ENCODE measurements at places on chromosomes 5 and 9. TPM values are rescaled to one million over a fixed set of nuclear protein-coding genes. Genes with fewer than 3 reads are reported as not detected.

The PLK2 gene
- 62.9 TPM for total RNA-seq

The WDR38 gene
- 9.0 TPM for total RNA-seq

GRCh38 chr5:113038714-113039113 lies 62.1 kb downstream of the DCP2 start:
- no peak for DNase-seq

The AQP3 gene
- total RNA-seq = 62.5 TPM

DNA sequence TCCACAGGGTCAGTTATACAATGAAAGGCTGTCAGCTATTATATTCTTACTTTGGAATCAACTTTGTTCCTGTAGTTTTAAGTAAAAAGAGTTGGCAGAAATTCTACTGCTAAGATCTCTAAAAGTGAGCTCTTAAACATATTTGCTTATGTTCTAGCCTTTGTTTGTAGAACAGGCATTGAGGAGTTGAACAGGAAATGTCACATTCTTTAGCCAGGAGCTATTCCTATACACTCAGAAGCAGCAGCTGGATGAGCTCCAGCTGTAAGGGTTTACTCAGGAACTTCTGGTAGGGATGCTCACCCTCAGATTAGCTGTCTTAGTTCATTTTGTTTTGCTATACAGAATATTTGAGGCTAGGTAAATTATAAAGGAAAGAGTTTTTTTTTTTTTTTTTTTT lies 22.4 kb upstream of the SPINK14 start:
- DNase-seq = no peak

DNA sequence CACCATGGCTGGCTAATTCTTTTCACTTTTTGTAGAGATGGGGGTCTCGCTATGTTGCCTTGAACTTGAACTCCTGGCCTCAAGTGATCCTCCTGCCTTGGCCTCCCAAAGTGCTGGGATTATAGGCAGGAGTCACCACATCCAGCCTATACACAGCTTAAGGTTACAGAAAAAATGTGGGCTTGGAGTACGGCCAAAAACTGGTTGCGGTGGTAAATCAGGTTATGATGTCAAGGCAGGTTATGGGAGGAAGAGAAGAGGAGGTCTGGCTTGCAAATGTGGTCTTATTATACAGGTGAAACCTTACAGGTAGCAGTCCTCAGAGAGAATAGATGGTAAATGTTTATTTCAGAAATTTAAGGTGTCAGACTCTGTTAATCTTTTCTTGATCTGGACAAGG lies 30.7 kb upstream of the SYK start:
- DNase-seq = no peak

DNA sequence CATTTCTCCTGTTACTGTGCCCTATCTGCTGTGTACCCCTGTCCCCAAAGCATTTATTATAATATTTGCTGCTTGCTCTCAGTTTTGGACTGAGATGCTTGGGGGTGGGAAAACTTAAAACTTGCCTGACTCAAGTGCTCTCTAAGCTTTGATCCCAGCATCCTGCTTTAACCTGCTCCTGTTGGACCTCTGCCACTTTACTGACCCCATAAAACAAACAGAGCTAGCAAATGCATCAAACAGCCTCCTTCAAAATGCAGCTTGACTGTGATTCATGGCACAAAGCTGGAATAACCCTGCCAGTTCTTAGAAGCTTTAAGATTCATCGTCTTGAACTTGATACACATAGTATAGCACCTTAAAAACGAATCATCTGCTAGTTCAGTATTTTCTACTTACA lies 212.5 kb downstream of the DEPDC1B start:
- DNase-seq = no peak

Data from upper lobe of left lung (tissue), 6 donors.